ENCODE measurements at places on chromosomes 2 and 18.

GRCh38 chr2:29865512-29865911, 55.9 kb downstream of the ALK start:
- no peak for DNase-seq

- DNase-seq = no peak
Measured at GRCh38 chr2:121165038-121165542, 119.9 kb downstream of the TFCP2L1 start.

DNA sequence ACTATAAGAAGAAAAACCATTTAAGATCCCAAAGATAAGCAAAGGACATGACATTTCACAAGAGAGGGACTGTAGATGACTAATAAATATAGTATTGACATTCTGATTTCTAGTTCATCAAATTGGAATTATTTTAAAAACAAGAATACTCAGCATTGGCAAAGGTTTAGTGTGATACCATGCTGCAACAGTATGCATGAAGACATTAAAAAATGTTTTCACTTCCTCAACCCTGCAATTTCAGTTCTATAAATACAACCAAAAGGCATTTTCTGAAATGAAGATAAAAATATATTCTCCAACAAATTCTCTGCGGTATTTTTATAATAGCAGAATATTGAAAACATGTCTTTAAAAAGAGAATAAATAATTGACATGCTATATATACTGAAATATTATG, 2.1 kb downstream of the C2orf81 start:
- DNase-seq = no peak

DNA sequence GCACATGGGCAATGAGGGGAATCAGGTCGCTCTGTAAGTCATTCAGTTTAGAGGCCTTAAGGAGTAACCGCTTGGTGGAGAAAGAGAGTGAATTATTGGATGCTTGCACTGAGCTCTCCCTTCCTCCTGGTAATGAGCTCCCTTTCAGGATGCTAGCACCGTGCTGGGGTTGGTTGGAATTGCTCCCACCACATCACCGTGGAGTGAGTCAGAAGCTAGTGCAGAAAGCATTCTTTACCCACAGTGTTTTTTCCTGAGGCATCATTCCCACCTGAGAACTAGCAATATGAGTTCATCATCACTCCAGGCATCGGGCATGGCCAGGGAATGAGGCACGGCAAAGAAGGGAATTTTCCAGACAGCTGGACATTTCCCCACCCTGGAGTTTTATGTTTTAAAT, 57.6 kb downstream of the ITGB6 start:
- no peak for DNase-seq

GRCh38 chr2:112081262-112081661, 26.2 kb downstream of the TMEM87B start:
- DNase-seq = no peak

Data from NCI-H510A (cell line).